ENCODE measurements at places on chromosomes 16 and 17.
A peak's percentile ranks its signal among the peaks of the same experiment; 100 is the strongest.

- DNase-seq: no peak
Measured at GRCh38 chr17:321386-321941, 31.1 kb downstream of the RPH3AL start.

DNA sequence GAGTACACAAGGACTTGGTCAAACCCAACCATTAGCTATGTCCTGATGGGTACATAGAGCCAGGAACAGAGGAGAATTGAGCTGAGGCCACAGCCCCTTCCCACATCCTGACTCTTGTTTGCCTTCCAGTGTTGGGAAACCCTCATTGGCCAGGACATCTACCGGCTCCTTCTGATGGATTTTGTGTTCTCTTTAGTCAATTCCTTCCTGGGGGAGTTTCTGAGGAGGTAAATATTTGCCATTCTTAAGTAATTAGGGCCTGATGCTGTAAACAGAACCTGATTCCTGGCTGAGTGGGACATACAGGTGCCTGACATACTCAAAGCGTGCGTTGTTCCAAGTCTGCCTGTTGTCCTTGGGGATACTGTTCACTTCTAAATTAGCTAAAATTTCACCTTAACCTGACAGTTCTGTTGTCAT lies 42.6 kb downstream of the GDE1 start:
- no peak for DNase-seq

- peak; percentile 96 for DNase-seq
Measured at GRCh38 chr16:75087375-75087979, 29.1 kb downstream of the LDHD start.

DNA sequence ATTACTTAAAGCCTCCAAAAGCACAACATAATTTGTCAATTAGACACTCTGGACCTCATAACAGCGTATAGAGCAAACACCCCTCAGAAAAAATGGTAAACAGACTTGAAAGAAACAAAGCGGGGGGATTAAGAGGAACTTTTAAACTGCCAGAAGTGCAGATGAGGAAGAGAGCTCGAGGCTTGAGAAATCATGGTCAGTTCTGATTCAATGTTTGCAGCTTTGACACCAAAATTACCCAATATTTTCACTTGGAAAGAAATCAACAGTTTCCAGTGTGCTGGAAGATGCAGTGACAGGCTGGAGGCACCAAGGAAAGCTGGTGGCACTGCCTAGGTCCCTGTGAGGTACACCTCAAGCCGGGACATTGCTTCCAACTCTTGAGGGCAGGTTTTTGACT lies 180.9 kb upstream of the TOX3 start:
- DNase-seq: no peak

DNA sequence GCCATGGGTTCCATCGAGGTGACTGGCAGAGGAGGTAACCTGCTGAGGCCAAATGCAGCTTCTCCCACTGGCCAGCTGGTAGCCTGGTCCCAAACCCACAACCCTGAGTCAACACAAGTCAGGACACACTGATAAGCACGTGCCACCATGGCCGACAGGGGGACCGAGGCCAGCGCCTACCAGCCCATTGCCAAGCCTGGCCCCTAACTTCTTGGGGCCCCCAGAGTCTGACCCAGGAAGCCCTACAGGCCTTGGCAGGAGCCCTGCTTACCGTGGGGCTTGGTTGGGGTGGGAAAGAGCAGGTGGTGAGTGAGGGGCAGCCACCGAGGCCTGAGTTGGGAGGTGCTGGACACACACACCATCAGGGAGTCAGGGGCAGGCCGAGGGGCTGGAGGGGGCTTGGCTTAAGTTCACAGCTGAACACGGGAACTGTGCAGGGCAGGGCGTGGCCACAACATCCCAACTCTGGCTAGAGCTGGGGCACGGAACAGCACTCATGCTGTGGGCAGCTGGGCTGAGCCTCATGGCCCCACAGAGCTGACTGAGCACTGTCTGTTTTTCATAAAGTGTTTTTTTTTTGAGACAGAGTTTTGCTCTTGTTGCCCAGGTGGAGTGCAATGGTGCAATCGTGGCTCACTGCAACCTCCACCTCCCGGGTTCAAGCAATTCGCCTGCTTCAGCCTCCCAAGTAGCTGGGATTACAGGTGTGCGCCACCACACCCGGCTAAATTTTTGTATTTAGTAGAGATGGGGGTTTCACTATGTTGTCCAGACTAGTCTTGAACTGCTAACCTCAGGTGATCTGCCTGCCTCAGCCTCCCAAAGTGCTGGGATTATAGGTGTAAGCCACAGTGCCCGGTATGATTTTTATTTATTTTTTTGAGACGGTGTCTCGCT lies 5.5 kb downstream of the MRPL28 start:
- no peak for DNase-seq

DNA sequence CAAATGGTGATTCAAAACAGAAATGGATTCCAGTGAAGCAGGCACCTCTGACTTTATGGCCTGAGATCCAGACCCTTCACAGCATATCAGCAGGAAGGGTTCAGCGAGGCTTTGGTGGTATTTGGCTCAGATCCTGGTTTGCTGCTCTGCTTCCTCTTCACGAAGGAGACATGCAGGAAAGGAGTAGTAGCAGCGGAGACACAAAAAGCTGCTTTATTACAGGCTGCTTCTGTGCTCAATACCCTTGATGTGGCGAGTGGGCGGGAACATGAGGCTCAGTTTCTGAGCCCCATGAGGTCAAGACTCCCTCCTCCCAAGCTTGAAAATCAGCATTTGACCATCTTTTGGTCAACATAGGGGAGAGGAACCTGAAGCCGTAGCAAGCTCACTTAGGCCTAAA lies 213.3 kb upstream of the AXIN2 start:
- peak; percentile 49 for DNase-seq

- DNase-seq: peak; percentile 28
Measured at GRCh38 chr16:72844225-72844920, 203.6 kb downstream of the ZFHX3 start.

- no peak for DNase-seq
Measured at GRCh38 chr16:68636064-68636560, 9.0 kb upstream of the CDH3 start.

DNA sequence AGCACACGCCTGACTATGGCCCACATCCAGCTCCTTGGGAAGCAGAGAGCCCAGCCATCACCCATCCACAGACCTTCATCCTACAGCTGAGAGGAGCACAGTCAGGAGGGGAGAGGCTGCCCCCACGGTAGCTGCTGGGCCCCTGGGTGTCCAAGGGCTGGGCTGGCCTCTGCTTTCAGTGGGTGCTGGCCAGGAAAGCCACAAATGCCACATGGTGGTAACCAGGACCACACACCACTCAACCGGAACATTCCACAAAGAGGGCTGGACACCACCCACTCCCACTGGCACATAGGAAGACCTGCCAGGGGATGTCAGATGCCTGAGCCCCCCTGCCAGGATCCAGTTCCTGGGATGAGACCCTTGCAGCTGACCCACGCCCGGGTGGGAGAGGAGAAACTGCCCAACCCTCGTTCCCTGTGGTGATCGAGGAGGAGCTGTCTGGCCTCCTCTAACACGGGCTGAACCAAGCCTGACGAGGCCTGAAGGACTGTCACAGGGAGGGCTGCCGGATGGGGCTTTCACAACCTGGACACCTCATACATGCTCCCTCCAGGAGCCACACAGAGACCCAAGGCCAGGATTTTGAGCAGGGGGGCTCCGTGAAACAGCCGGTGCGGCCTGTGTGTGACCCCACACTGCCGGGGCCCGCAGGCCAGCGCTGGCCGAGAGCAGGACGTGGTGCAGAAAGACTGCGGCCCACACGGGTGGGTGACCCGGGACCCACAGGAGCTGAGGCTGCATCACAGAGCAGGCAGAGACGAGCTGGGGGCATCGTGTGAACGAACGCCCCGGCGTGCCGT lies 30.7 kb downstream of the PIEZO1 start:
- DNase-seq: no peak

DNA sequence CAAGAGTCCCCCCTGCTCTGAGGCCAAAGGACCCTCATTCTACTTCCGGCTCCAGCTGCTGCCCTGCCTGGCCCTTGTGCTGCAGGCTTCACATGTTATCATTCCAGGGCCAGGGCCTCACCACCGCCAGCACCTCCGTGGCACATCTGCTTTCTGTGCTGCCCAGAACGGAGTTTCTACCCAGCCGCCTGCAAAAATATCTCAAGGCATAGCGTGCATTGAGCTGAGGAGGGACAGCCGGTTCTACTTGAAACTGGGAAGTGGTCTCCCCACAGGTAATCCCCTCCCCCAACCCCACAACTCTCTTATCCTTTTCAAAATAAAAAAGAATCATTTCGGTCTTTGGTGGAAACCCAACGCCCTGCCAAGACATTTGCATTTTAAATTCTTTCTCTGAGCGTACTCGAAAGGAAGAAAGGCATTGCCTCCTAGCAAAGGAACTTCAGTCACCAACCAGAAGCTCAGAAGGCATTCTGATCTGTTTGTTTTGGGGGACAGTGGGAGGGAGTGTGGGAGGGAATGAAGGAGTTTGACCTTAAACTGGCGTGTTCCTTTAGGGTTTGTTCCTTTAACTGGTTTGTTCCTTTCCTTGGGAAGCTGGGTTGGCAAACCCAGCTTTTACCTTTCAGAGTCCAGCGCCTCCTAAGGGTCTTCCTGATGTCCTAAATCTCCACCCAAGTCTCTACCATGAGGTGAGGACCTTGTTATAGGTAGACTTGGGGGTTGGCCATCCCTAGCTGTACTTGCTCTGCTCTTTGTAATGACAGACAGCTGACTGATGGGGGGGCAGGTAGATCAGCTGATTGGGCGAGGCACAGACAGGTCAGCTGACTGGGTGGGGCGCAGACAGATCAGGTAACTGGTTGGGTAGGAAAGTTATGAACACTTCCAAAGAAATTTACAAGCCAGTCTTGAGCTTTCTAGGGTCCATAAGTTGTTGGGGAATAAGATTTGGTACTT lies 33.4 kb upstream of the PIK3R6 start:
- no peak for DNase-seq

DNA sequence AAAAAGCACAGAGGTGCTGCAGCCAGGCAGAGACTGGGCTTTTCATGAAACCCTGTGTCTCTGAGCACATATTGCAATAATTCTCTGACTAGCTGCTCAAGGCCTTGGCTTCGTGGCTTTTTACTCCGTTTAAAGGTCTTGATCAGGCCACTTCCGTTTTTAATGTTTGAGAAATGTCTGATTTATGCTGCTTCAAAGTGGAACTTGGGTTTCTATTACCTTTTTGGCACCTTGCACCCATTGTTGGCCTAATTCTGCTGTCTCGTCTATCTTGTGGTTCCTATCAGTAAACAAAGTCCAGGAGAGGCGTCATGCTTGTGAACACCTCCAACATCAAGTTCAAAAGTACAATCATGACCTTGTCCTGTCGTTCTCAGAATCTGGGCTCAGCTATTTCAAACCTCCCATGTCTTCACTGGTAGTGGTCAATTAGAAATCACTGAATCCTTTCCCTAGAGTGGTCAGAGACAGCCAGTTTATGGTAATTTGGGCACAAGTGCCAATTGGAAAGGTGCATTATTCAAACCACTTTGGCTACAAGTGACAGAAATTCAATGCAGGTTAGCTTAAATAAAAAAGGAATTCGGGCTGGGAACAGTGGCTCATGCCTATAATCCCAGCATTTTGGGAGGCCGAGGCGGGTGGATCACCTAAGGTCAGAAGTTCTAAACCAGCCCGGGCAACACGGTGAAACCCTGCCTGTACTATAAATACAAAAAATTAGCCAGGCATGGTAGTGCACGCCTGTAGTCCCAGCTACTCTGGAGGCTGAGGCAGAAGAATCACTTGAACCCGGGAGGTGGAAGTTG lies 33.3 kb upstream of the METTL9 start:
- no peak for DNase-seq

DNA sequence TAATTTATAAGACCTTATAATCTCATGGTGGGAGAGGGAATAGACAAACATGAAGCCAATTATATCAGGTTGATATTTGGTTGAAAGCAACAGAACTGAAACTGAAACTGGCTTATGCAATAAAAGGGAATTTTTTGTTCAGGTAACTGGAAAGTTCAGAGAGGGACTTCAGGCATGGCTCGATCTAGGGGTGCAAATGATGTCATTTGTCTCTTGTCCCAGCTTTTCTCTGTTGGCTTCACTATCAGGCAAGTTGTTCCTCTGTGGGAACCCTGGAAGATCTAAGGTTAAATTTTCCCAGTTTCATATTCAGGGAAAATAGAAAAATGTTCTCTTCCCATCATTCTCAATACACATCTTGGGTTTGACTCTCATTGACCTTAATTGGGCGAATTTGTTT lies 59.8 kb downstream of the OTOA start:
- no peak for DNase-seq

DNA sequence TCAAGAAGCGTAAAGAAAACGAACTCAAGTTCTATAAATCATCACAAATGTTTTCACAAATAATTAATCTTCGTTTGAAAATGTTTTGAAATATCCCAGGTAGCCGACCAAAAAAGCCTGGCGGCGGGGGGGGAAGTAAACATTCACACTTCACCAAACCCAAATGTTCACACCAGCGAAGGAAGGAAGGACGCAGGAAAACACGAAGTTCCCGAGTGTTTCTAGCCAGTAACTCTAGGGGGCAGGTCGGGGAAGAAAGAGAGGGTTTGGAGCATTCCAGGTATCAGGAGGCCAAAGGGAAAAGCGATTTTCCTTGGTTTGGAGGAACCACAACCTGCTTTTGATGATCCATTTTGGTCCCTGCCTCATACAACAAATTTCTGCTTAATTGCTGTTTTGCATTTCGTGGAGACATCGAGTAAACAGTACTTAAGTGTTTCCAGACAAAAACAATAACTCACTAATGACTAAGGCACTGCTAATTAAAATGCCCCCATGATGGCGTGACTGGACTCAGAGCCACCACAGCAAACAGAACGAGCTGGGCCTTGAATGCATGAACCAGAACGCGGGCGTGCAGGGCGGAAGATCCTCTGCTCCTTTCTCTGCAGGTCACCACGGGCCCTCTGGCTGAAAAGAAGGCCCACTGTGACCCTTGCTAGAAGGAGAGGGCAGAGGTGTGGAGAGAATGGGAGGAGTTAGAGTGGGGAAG lies 16.6 kb downstream of the ZFHX3 start:
- peak; percentile 74 for DNase-seq

DNA sequence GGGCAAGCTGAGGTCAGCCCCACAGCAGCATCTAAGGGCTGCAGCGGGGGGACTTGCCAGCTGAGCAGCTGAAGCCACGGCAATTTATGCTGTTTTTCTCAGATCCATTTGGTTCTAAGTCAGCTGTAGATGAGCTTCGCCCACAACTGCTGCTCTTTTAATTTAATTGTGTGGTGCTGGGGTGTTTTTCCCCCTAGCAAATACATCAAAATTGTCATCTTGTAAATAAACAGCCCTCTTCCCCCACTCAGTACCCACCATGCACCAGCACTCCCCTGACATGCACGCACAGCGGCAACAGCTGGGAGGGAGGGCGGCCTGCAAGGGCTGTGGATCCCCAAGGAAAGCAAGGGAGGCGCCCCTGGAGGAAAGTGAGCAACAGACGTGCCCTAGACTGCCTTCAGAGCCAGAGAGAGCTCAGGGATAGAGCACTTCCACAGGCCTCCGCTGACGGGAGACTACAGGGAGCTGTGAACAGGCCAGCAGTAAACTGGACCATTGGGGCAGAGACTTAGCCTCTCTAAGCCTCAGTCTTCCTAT lies 149.5 kb downstream of the TMEM132E start:
- DNase-seq: no peak

DNA sequence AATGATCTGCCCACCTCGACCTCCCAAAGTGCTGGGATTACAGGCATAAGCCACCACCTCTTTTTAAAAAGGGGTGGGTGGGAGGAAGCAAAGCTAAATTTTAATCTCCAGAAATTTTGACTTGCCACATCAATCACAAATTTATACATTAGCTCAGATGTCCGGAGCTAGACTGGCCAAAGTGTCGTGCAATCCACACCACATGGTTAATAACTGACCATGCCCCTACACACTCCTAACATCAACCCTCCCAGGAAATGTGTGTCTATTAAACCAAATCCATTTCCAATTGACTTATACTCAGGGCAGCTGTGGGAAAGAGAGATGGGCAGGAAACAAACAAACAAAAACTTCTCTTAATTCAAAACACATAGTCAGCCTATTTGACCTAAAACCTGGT lies 29.9 kb downstream of the SMURF2 start:
- DNase-seq: no peak

All from fibroblast of villous mesenchyme (primary cell).